Fibroblast of lung (primary cell): ENCODE measurements at places on chromosomes 7 and 10. TPM values are rescaled to one million over a fixed set of nuclear protein-coding genes. Genes with fewer than 3 reads are reported as not detected.

LRRD1 gene
- polyA plus RNA-seq, result 0.02 and 0.06 TPM in 2 replicates

PAX4 gene
- not detected in 2 replicates for polyA plus RNA-seq

COG5 gene
- polyA plus RNA-seq, result 32.7 and 40.3 TPM in 2 replicates

CFAP69 gene
- 0.99 and 1.3 TPM in 2 replicates for polyA plus RNA-seq

DNA sequence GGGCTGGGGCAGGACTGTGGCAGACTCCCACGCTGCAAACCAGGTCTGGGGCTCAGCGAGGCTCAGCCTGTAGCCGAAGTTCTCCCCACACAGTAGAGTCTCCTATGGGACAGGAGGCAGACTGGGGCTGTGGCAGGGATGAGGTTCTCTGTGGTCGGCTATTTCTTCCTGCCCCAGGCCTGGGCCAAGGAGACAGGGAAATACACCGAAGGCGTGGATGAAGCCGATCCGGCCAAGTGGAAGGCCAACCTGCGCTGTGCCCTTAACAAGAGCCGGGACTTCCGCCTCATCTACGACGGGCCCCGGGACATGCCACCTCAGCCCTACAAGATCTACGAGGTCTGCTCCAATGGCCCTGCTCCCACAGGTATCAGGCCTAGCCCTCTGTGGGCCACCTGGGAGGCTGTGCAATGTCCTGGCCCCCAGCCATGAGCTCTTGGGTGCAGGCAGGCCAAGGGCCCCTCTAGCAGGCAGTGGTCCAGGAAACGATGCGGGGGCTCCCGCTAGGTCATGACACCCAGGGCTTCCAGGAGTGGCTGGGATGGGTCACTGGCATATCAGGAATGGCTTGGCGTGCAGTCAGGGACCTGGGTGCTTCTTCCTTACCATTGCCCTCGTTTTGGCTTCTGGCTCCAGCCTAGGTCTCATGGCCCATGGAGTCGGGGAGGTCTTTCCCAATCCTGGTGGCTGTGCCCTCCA, 8.1 kb downstream of the IRF5 start:
- DNase-seq, result no peak

- DNase-seq, result no peak
These were observed 13.3 kb downstream of the LAT2 start for GRCh38 chr7:74222851-74223710.

GRCh38 chr10:130470973-130471372, 334.8 kb downstream of the GLRX3 start:
- DNase-seq, result no peak

DNA sequence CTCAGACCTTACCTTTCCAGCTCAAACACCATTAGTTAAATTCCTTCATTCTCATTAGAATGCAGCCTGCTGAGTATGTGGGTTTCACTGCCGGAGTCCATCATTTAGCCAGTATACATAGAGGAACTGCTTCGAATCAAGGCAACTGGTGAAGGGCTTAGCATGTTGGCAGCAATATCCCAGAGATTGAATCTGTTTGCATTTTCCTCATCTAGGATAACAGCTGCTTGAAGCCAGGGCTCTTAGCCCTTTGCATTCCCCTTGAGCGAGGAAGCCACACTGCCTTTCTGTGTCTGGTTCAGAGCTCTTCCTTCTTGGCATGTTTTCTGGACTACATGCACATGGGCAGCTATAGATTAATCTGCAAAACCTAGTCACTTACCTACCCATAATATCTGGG, 14.7 kb downstream of the NODAL start:
- DNase-seq, result no peak

DNA sequence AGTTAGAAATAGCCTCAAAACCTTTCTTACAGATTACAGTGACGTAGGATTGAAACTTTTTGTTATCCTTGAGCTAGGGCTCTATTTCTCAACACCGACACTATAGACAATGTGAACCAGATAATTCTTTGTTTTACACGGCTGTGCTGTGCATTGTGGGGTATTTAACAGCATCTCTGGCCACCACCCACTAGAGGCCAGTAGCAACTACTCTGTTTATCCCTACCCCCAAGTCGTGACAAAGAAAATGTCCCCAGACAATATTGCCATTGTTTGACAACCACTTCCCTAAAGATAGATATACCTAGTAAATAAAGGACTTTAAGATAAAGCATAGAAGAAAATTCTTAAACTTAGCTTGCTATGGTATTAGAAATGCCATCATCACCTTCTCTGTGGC, 359.6 kb downstream of the ARL4A start:
- DNase-seq, result no peak

DNA sequence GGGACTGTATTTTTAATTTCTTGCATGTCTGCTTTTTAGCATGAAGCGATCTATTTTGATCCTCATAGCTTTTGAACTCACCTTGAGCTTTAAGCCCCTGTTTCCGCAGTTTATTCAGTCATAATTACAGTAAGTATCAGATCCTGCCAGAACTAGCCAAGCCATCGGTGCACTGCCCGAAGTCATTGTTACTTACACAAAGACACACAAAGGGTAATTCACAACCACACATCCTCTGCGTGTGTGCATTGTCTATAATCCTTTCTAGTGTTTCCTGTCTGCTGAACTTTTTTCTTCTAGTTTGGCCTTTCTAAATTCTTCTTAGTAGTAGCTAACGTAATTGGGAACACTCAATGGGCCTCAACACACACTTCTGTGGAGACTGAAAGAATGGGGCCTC, 133.0 kb downstream of the SFMBT2 start:
- DNase-seq, result no peak

GRCh38 chr7:121623130-121623872, 227.2 kb upstream of the FAM3C start:
- no peak for DNase-seq

- no peak for DNase-seq
These were observed 102.7 kb downstream of the ZNF248 start for GRCh38 chr10:37754538-37755323.

DNA sequence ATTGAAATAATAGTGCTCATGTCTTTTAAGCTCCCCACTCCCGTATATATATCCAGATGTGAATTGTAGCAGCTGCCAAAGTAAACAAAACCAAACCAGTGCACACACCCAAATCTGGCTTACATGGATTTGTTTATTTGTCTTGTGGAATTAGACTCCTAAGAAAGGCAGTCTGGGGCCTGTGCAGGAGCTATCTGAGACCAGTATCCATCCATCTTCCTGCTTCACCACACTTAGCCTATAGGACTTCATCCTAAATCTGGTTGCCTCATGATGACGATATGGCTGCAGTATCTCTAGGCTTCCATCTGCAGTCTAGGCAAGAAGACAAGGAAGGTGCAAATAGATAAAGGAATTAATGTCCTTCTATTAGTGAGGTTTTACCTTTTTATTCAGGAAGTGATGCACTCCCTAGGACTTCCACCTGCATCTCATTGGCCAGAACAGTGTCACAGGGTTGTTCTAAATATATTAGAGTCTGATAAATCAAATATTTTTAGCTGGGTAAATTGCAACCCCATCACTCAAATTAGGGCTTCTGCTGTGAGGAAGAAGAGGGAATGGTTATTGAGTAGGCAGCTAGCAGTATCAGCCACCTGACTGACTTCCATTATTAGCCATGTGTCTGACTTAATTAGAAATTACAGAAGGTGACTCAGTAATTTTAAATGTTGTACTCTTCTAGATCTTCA, 6.0 kb downstream of the WIPF3 start:
- peak; percentile 83 for DNase-seq

GRCh38 chr10:84539216-84539615, 210.8 kb downstream of the CCSER2 start:
- no peak for DNase-seq
